ENCODE measurements at places on chromosomes 16 and 17. TPM values are rescaled to one million over a fixed set of nuclear protein-coding genes. Genes with fewer than 3 reads are reported as not detected.

- DNase-seq, result no peak
Measured at GRCh38 chr16:2008631-2009163, 924 bp downstream of the ZNF598 start.

- no peak for DNase-seq
Measured at GRCh38 chr17:70454377-70454776, 285.0 kb downstream of the KCNJ2 start.

GRCh38 chr16:24482681-24483202 is 56.6 kb upstream of the RBBP6 start:
- DNase-seq, result no peak

GRCh38 chr16:67462279-67462655 is 18.7 kb downstream of the ATP6V0D1 start:
- DNase-seq, result no peak

Gene TBC1D28
- polyA plus RNA-seq, result not detected

DNA sequence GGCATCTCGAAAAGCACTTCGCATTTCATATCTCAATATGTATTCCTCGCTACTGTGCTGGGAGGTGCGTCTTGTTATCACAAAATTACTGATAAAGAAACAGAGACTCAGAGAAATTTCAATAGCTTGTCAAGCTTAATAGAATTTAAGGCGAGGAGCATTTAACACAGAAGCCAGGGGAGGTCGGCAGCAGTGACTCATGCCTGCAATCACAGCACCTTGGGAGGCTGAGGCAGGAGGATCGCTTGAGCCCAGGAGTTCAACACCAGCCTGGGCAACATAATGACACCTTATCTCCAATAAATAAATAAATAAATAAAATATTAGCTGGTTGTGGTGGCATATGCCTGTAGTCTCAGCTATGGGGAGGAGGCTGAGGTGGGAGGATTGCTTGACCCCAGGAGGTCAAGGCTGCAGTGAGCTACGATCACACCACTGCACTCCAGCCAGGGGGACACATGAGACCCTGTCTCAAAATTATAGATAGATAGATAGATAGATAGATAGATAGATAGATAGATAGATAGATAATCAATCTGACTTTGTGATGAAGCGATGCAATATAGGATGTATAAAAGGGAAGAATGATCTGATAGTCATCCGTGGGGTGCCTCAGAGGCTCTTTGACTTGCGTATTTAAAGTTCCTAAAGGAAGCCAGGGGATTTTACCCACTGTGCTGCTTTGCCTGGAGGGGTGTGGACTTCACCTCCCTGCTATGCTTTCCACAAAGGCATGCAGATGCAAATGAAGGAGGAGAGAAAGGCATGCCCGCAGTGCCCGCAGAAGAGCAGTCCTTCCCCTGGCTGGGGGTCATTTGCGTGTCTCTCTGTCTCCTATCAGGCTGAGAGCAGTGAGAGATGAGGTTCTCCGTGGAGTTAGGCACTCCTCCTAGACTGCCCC is 15.9 kb upstream of the USP10 start:
- DNase-seq, result no peak

DNA sequence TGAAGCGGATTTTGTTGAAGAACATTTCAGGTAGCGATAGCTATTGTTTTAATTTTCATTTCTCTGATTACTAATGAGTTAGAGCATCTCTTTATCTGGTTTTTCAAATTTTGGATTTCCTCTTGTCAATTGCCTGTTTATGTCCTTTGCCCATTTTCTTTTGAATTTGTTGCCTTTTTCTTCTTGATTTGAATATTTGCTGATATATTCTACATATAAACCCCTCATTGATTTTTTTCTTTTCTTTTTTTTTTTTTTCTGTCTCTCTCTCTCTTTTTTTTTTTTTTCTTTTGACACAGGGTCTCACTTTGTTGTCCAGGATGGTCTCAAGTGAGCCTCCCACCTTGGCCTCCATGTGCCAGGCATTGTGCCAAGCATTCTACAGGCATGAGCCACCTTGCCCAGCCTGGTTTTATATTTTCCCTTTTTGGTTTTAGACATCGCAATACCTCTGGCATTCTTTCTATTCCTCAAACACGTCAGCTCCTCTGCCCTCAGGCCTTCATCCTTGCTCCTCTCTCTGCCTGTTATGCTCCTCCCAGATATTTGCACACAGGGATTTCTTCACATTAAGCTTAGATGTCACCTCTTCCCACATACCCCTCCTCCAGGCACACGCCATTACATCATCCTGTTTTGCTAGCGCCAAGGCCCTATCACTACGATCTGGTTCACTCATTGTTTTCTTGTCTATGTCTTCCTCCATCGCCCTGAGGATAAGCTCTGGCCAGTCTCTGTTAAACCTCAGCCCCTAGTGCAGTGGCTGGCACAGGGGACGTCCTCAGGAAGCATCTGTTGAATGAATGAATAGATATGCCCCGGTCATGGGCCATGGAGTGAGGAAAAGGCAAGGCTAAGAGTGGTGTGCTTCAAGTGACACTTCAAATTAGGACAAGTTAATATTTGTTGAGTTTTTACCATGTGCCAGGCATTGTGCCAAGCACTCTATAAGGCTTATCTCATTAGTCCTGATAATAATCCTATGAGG is 8.6 kb downstream of the SARM1 start:
- DNase-seq, result no peak

Gene TCAP
- polyA plus RNA-seq, result not detected

Gene PLXDC1
- polyA plus RNA-seq, result not detected

GRCh38 chr16:505479-506245 is 21.9 kb upstream of the CAPN15 start:
- no peak for DNase-seq

- no peak for DNase-seq
Measured at GRCh38 chr16:84229471-84229870, 10.3 kb downstream of the KCNG4 start.

DNA sequence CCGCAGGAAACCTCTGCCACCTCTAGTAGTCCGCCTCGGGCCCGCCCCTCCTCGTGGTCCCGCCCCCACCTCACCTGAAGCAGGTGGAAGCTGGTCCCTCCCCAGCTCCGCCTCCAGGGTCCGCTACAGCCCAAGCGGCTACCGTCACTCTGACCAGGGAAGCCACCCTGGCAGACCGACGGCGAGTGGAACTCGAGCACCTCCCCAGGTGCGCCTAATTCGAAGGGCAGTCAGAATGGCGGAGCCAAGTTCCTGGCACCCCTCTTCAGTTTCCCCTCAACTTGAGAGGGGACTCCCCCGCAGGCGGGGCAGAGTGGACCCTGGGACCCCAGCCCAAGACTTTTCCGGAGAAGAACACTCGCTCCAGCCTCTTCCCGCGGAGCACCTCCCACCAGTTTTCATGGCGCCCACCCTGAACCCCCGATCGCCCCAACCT is 507 bp downstream of the FHOD1 start:
- DNase-seq, result no peak

Gene FOXL1
- polyA plus RNA-seq, result not detected

DNA sequence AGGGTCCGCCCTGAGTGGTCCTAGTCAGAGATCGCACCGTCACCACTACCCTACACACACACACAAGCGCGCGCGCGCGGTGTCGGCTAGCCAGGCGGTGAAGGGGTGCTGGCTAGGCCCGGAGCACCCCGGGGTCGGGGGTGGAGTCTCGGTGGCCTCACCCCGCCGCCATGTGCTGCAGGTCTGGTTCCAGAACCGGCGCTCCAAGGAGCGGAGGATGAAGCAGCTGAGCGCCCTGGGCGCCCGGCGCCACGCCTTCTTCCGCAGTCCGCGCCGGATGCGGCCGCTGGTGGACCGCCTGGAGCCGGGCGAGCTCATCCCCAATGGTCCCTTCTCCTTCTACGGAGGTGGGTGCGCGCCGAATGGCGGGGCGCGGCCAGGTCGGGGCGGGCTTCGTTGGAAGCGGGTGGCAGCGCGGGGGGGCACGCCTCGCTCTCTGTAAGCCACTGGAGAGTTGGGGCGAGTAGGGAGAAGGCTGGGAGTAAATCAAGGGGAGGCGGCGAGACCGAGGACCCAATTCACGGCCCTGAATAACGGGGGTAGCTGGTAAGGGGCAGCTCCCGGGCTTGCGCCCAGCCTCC is 4.8 kb downstream of the LHX1 start:
- no peak for DNase-seq

Gene TBC1D3K
- polyA plus RNA-seq, result not detected

DNA sequence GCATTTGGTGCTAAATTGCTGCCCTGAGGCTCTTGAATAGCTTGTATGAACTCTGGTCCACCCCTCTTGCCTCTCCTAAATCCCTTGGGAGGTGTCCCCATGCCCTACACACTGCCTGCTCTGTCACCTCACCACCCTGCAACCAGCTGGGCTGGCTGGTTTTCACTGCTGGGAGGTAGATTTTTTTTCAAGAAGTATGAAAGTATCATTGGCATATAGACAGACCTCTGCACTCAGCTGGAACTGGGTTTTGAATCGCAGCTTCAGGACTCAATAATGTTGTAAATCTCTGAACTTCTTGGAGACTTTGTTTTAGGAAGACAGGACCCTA is 184.9 kb downstream of the MSI2 start:
- DNase-seq, result no peak

DNA sequence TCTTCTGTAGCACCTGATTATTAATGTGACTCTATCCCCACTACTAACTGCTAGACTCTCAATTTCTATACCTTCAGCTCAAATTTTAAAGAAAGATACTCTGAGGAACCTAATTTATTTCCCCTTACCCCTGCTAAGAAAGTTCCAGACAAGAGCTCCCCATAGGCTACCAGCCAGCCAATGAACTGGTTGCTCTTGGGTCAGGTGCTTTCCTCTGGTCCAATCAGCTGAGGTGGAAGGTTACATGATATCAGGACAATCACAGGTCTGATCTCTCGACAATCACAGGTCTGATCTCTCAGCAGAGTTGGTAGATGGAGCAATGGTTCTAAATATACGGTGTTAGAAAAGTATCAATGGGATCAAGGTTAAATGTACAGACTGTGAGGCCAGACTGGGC is 86.8 kb downstream of the AXIN2 start:
- DNase-seq, result no peak

DNA sequence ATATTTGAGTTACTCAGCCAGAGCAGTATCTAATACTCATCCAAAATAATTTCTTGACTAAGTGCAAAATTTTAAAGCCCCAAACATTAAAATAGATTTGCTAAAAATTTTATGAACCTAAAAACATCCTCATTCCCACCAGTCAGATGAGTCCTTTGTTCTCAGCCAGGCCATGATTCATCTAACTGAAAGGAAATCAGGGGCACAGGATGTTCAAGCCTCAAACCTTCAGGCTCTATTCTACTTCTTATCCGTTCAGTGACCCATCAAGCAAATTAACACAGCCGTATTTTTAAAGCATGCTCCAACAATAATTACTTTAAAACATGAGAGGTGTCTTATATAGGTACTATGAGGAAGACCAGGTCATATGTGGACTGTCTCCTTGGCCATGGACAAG is 176.5 kb upstream of the MON1B start:
- DNase-seq, result no peak

GRCh38 chr17:67686241-67686640 is 31.5 kb upstream of the NOL11 start:
- DNase-seq, result no peak

- no peak for DNase-seq
Measured at GRCh38 chr16:17386229-17386628, 84.5 kb downstream of the XYLT1 start.

GRCh38 chr16:88642881-88643643 is 4.7 kb downstream of the IL17C start:
- no peak for DNase-seq

DNA sequence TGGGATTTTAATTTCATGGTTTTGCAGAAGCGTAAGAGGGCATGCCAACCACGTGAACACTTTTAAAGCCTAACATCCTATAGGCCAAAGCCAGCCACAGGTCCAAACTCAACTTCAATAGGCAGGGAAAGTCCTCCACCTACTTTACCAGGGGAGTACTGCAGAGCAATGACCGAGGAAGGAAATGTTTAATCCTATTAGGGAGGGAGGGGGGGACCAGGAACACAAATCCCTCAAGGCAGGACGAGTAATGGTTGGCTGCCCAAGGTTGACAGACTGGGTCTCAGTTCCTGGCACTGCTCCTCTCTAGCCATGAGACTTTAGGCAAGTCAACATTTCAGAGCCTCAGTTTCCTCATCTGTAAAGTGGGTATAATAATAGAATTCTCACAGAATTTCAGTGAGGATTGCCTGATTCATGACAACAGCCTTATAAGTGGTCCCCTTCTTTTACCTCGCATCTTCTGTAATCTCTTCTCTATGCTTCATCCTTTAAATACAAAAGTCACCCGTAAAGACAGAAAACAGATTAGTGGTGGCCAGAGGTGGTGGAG is 315.8 kb downstream of the HAPSTR1 start:
- DNase-seq, result no peak

DNA sequence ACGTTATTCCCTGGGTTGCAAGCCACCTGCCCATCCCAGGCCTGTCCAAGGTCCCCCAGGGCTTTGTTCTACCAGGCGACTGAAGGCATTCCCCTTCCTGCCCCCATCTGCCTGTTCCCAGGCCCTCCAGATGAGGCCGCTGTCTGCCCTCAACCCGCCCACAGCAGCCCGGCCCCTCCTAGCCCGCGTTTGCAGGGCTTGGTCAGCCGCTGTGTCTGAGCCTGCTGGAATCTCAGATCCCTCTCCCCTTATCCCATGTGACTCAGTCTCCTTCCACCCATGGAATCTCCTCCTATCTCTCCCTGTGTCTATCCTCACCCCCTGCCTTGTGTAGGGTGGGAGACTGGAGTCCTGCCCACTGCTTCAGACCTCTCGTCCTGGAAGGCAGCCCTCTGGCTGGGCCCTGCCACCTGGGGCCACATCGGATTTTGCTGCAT is 186.0 kb upstream of the TNRC6C start:
- peak; percentile 63 for DNase-seq

- DNase-seq, result no peak
Measured at GRCh38 chr16:65889533-65889966, 476.9 kb upstream of the CDH5 start.

GRCh38 chr16:12157517-12158093 is 181.1 kb downstream of the SNX29 start:
- DNase-seq, result no peak

Gene PRR15L
- polyA plus RNA-seq, result not detected

- DNase-seq, result no peak
Measured at GRCh38 chr17:17468217-17469010, 8.4 kb upstream of the MED9 start.

DNA sequence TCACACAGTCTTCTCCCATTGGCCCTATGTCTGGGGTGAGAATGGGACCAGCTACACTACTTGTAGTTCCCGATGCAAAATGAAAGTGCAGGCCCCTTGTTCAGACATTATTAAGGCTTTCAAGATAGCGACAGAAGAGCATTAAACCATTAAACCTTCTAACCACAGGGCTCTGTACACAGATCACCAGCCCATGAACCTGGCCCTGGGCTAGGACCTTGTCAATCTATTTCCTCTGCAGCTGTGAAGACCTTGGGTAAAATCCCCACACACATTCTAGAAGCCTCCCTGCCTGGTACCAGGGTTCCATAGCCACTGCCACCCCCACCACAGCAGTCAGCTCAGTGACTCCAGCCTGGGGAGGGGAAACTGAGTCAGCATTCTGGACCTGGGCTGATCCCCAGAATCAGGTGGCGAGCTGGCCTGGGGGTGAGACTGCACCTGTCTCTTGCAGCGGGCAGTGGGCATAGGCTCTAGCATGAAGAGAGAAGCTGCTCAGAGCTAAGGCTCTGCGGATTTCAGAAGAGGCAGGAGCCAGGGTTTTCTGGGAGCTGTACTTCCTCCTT is 119.7 kb upstream of the LHX1 start:
- no peak for DNase-seq

- no peak for DNase-seq
Measured at GRCh38 chr17:51397361-51398127, 137.2 kb downstream of the UTP18 start.

Gene KRT24
- not detected for polyA plus RNA-seq

GRCh38 chr16:84295203-84295860 is 654 bp downstream of the WFDC1 start:
- no peak for DNase-seq
